Brain (organoid and tissue), 16 donors: ENCODE measurements at places on chromosomes 1 and 21. TPM values are rescaled to one million over a fixed set of nuclear protein-coding genes. Genes with fewer than 3 reads are reported as not detected.

Gene MNDA
- 0.49 TPM for polyA plus RNA-seq

Gene PCP4
- polyA plus RNA-seq: 45.1 TPM

Gene INAVA
- 0.58 TPM for polyA plus RNA-seq

Gene ZNF678
- polyA plus RNA-seq: 3.3 TPM

Gene CEPT1
- 18.5 TPM for polyA plus RNA-seq

Gene FMN2
- polyA plus RNA-seq: 40.2 TPM

Gene C4BPA
- polyA plus RNA-seq: not detected

Gene SZRD1
- polyA plus RNA-seq: 152 TPM

Gene ERG
- 2.8 TPM for polyA plus RNA-seq

DNA sequence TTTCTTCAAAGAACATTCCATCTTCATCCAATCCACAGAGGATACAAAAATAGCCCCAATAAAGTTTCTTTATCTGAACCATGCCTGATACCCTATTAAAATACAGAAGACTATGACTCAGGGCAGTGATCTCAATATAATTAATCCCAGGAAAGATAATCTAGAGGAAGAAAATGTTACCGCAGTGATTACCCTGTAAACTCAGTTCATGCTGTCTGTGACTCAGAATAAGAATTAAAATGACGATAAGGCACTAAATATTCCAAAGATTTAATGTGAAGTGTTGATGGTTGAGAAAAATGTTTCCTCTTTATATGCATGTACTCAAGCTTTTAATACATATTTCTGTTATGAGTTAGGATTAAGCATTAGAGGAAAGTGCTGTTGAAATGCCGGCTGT is 88.6 kb upstream of the LYPLAL1 start:
- DNase-seq: no peak

GRCh38 chr1:2946291-2946690 is 75.0 kb upstream of the ACTRT2 start:
- DNase-seq: no peak

DNA sequence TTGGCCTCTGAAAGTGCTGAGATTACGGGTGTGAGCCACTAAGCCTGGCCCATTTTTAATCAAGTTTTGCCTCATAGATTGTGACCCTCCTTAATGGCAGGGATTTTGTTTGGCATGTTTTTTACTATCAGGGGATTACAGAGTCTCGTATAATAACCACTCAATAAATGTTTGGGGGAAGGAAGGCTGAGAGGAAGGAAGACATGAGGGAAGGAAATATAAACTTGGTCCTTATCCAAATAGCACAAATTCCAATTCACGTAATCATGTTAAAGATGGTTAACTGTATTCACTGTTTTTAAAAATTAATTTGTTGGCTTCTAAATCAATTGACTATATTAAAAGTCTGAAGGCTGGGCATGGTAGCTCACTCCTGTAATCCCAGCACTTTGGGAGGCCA is 30.9 kb upstream of the SERTAD4 start:
- no peak for DNase-seq

DNA sequence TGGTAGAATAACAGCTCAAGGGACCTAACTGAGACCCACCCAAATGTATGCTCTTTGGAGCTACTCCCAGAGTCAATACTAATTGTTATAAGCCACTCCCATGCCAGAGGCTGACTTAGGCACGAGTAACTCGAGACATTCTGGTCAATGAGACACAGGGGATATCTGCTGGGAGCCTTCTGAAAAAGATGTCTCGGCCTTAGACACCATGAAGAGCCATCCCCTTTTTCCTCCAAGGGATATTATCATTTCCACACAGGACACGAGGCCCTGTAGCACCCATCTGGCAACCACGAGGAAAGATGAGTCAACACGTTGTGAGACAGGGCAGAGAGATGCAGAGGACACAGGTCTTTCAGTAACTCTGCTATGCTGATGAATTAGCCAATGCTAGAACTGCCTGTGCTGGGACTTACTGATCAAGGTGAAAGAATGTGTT is 30.7 kb downstream of the ITPKB start:
- no peak for DNase-seq

DNA sequence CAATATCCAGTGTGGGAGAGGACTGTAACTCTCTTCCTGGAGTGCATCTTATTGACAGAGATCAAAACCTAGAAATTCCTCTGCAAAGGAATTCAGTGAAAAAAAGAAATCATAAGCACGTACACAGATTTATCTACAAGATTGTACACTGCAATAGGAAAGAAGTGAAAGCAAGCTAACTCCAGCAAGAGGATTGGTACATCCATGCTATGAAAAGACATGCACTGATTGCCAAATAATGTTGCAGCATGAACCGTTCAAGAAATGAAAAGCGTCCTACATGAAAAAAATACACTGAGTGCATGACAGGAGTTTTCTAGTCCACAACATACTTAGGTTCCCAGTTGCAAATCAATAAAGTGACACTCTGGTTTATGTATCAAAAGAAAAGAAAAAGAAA is 1.9 kb upstream of the MGST3 start:
- DNase-seq: no peak

- DNase-seq: no peak
Observed at GRCh38 chr1:155030899-155031298, 2.7 kb downstream of the DCST2 start.

DNA sequence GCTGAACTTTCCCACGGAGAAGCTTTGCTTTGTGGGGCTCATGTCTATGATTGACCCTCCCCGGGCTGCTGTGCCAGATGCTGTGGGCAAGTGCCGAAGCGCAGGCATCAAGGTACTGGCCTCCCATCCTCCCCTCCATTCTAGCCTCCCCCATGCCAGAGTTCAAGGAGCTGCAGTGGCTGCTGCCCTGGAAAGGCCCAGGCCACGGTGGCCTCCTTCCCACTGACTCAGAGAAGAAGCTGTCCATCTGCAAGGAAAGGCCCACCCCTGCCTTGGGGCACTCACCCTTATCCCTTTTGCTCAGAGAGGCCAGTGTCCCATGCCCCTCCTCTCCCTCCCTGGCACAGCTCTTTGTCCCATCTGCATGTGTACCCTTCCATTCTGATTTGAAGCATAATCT is 14.9 kb downstream of the ATP1A2 start:
- DNase-seq: no peak

GRCh38 chr1:34754964-34755637 is at the start of gene GJB5:
Gene GJB5 (plus strand): TSS chr1:34755047. CDS start chr1:34757331, 2,284 bp downstream.
- no peak for DNase-seq

GRCh38 chr1:29633771-29634170 is 397.4 kb downstream of the PTPRU start:
- DNase-seq: peak; percentile 75

GRCh38 chr1:17016317-17016661 is 4.6 kb upstream of the ATP13A2 start:
- no peak for DNase-seq

GRCh38 chr1:181037386-181037785 is 3.6 kb downstream of the MR1 start:
- peak; percentile 61 for DNase-seq

DNA sequence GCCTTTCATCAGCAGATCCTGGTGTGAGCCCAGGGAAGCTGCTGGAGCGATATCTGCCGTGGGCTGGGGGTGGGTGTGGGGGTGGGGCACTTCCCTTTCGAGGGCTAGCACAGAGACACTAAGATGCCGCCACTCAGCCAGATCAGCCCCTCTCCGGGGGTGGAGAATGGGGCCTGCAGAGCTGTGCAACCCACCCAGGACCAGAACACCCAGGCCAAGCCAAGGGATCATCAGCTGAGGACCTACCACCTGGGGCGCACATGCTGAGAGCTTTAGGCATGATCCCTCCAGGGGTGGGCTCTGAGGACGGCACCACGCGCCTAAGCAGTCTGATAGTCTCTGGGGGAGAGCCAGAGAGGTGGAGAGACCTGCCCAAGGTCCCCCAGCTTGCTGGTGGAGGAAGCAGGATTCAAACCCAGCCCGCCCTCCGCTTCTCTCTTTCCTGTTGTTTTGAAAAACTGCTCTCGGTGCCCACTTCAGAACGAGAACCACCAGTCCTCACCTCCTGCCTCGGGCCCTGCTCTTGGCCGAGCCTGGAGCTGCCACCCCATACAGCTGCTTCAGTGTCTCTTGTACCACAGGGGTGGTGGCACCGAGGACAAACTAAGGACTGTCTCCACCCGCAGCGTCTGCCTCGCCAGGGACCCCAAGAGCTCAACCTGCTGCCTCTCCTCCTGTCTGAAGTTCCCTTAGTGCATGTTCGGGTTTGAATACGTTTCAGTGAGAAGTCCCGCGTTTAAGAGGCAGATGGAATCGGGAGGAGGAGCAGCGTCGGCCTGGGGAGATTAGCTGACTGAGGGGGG is 39.7 kb upstream of the RUNX3 start:
- no peak for DNase-seq

DNA sequence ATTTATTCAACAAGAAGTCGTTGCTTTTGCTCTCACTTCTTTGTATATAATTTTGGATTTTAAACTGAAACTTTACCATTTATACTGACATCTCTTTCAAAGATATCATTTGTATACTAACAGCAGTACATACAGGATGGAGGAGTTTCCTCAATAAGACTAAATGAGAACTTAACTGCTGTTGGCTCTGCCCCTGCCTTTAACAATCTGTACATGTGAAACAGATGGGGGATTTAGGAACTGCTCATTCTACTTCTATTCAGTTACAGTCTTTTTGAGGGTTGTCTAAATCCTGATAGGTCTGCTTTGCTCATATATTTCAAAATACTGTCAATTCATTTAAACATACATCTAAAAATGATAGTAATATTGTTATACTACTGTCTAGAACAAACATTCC is 663.2 kb downstream of the ADGRL2 start:
- peak; percentile 97 for DNase-seq

GRCh38 chr1:159999204-159999603 is 32.6 kb downstream of the PIGM start:
- DNase-seq: no peak

GRCh38 chr1:240666568-240667198 is 54.7 kb upstream of the GREM2 start:
- no peak for DNase-seq

DNA sequence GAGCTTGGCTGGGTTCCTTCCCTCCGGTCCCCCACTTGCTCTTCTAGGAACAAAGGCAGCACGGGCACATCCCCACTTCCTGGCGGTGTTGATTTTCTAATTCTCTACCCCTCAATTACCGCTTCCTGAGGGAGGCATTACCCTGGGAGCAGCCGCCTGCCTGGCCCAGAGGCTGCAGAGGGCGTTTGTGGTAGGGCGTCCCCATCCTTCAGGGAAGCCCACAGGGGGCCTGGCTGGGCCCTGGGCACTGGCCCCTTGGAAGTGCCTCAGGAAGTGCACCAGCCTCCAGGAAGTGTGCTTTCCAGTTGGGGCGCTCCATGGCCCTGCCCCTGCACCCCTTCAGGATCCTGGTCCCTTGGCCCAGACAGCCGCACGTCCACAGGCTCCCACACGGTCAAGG is 42.1 kb upstream of the CASZ1 start:
- no peak for DNase-seq

- DNase-seq: no peak
Observed at GRCh38 chr1:112196731-112197130, 199.3 kb upstream of the CTTNBP2NL start.

DNA sequence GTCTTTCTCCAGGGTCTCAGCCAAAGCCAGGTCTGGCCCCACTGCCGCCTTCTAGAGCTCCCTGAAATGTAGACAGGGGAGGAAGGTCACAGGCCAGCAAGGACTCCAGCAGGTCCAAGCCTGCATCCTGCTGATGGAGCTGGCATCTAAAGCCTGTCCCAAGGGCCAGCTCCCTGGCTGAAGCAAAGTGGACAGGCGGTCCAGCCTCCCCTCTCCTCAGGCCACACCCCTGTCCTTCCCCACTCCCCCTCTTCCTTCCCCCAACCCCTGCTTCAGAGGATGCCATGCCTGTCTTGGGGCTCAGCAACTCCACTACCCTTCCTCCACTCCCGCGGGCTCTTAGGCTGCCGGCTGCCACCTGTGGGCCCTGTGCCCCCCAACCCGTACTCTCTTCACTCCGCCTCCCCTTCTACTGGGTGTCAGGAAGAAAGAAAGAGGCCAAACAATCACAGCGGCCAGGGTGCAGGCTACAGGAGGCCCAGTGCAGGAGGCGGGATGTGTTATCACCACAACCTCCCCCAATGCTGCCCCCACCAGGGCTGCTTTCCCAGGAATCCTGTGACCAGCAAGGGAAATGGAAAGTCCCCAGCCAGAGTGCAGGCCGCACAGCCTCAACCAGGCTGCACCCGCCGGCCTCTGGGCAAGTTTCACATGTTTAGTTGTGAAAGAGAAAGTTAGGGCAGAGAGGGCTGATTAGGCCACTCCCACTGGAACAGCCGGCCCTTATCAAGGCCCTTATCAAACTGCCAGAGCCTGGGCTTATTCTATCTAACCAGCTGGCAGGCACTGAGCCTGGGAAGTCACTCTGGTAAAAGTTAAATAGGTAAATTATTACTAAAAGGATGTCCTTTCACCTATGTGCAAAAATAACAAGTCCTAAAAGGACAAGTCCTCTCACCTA is 34.1 kb downstream of the ACOT7 start:
- no peak for DNase-seq

- no peak for DNase-seq
Observed at GRCh38 chr1:84504580-84505492, 1.4 kb upstream of the SPATA1 start.

- DNase-seq: no peak
Observed at GRCh38 chr1:26913389-26913753, 404 bp downstream of the NR0B2 start.

- no peak for DNase-seq
Observed at GRCh38 chr1:23227806-23228205, 10.5 kb upstream of the HTR1D start.

- no peak for DNase-seq
Observed at GRCh38 chr1:115184260-115184950, 95.1 kb upstream of the TSPAN2 start.

DNA sequence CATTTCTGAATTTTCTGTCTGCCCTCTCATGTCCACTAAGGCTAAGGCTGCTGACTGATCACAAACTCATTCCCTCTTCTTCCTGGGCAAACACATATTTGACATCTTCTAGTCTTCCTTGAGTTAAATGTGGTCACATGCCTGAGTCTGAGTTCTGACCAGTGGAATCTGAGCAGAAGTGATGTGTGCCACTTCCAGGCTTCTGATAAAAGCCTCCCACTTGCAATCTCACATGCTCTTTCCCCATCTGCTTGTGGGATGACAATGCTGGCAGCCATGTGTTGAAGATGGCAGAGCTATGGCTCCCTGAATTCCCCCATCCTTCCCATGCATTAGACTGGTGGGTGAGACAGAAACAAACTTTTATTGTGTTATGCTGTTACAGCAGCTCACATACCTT is 149.9 kb upstream of the ZNF648 start:
- no peak for DNase-seq

- no peak for DNase-seq
Observed at GRCh38 chr1:180503280-180503862, 994 bp upstream of the ACBD6 start.

DNA sequence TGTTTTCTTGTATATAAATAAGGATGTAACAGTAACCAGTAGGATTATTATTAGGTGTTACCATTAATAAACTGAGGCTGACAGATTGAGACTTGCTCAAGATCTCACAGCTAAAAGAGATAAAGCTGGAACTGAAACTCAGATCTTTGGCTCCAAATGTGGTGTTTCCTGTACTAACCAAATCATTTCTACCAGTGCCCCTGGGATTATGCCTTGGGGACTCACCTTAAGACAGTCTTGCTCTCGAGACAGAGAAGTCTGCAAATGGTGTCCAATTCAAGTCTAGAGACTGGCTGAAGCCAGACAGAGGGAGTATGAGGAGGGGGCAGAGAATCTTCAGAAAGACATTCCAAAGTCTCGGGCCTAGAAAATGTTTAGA is 593 bp upstream of the CD53 start:
- DNase-seq: no peak

- DNase-seq: peak; percentile 49
Observed at GRCh38 chr1:46747683-46748288, 28.9 kb upstream of the EFCAB14 start.

GRCh38 chr1:59352065-59352464 is 55.2 kb downstream of the FGGY start:
- peak; percentile 15 for DNase-seq
